Kidney capillary endothelial cell (primary cell): ENCODE measurements at places on chromosomes 5 and 9.

DNA sequence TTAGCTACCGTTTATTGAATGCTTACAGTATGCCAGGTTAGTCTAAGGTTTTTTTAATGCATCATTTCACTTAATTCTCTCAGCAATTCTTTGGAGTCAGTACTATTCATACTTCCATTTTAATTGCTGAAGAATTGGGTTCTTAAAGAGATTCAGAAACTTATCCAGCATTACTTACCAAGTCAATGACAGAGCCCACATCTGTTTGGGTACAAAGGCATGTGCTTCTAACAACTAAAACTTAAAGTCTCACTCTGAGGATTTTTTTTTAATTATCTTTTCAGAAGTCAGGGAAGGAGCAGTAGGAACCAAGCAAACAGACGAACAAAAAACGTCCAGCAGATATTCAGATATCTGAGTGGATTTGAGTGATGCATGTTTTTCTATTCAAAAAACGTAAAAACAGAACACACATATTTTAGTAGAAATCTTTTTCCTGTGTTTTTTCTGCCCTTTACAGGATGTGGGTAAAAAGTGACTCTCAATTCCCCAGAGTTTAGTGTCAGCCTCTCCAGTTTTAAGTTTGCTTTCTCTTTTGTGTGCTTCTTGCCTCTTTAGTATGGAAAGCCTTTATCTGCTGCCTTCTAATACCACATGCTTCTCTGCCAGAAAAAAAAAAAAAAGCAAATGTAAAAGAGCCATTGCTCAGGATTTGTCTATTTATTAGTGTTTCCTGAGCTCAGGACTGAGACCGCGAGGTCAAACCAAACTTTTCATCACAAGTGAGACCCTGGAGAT lies 118.0 kb downstream of the PRKACG start:
- no peak for DNase-seq

GRCh38 chr9:33988219-33988890 lies 60.3 kb downstream of the UBAP2 start:
- no peak for DNase-seq

DNA sequence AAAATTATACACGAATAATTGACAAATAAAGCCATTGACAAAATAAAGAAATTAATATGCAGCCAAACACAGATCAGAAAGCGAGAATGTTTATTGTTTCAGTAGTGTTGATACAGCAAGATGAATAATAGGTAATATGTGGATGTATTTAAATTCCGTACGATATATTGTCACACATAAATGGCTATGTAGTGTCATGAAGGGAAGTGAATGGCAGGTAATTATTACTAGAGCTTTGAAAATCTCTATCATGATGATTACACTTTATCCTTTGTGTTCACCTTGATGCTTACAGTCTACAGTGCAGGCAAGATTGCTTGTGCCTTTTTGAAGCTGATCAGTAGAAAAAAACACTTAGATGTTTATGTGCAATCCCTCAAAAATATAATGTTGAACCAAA lies 23.3 kb upstream of the CDH10 start:
- no peak for DNase-seq

DNA sequence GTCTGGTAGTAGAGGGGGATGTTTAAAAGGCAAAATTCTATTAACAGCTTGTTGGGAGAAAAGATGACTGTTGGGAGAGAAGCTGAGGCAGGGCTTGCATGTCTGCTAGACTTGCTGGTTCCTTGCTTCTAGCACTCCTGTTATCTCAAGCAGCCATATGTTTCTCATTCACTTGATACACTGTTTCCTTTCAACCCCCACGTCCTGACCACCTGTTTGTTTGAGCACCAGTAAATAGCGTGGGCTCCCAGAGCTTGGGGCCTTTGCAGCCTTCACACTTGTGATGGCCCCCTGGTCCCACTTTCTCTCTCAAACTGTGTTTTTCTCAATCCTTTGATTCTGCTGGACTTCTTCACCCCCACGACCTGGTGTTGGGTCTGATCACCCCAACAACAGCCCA lies 111.7 kb upstream of the TMEM161B start:
- DNase-seq: no peak

- no peak for DNase-seq
Measured at GRCh38 chr5:43564289-43564850, 7.5 kb upstream of the PAIP1 start.

DNA sequence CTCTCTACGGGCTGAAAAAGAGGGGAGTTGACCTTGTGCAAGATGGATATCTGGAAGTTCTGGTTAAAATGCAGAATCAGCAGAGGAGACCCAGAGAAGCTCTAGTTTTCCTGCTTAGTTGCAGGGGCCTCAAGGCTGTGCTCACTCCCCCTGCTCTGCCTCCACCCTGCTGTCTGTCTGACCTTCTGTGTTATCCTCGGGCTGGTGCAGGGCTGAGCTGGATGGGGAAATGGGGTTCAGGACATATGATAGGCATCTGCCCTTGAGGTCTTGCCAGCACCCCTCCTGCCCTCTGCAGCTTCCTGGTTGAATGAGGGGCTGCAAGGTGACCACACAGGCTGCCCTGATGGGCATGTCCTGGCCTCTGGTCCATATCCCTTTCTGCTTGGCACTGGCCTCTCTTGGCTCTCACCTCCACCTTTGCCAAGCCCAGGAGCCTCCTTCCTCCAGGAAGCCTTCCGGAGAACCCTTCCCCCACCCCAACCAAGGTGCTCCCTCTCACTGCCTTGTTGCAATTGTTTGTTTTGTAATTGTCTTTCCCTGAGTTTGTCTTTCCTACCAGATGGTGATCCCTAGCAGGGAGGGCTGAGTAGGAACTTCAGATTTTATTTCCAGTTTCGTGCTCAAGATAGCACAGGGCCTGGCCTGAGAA lies 1.3 kb downstream of the TMEM268 start:
- DNase-seq: no peak

DNA sequence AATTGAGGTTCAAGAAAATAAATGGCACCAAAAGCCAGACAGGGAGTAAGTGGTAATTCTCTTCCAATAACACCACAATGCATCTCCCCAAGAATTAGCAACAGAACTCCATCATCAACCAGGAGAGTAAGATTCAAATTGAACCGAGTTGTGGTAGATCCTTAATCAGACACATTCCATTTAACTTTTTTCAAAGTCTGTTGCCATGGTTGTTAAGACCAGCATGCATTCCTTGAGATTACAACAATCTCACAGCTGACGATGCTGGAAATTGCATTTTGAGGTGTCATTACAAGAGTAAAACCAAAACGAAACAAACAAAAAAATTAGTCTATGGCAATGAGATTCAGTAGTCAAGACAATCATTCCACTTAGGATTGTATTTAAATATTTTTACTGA lies 78.9 kb upstream of the ZNF462 start:
- DNase-seq: no peak

- DNase-seq: no peak
Measured at GRCh38 chr5:173395257-173395932, 67.2 kb upstream of the STC2 start.

GRCh38 chr9:36991516-36992134 lies 42.4 kb downstream of the PAX5 start:
- DNase-seq: no peak

GRCh38 chr5:179127136-179128040 lies 67.2 kb downstream of the ZNF354C start:
- no peak for DNase-seq

DNA sequence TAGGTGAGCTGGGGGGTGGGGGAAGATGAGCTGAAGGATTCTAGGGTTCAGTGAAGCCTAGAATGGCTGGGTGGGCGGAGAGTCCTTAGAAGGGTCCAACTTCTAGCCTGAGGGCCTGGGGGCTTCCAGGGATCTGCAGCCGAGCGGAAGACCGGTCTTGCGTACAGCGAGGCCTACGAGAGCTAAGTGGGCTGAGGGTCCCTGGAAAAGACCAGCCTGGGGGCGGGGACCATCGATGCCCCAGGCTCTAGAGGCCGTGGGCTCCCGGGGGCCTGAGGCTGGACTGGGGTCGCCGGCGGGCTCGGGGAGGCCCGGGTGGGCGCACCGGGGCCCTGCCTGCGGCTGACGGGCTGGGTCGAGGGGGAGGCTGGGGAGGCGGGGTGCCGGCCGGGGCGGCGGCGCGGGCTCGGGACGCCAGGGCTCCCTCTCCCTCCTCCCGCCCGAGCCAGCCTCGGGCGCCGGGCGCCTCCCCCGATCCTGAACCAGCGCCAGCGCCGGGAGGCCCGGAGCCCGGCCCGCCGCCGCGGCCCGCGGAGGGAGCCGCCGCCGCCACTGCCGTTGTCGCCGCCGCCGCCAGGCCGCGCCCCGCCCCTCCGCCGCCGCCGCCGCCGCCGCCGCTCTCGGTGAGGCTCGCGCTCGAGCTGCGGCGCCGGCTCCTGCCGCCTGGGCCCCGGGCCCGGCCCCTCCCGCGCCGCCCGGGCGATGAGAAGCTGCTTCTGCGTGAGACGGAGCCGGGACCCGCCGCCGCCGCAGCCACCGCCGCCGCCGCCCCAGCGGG lies at the start of gene MVB12B:
Gene MVB12B (plus strand): TSS at position 602 of the 778 bp plus-strand sequence. CDS start 101 bp downstream, at position 703.
- DNase-seq: peak; percentile 40

DNA sequence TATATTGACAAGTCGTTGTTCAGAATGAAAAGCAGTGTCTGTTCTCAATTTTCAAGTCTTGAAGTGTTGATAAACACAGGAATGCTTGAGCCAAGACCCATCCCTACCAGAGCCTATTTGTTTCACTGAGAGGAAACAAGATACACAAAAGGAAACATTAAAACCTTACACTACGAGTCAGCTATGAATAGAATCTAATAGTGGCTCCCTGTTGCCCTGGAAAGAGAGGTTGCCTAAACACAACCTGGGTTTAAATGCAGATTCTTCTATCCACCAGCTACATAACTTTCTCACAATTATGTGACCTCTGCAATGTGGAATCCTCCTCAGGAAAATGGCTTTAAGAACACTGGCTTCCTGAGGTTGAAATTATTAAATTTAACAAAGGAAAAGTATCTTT lies 29.1 kb upstream of the BNC2 start:
- no peak for DNase-seq

DNA sequence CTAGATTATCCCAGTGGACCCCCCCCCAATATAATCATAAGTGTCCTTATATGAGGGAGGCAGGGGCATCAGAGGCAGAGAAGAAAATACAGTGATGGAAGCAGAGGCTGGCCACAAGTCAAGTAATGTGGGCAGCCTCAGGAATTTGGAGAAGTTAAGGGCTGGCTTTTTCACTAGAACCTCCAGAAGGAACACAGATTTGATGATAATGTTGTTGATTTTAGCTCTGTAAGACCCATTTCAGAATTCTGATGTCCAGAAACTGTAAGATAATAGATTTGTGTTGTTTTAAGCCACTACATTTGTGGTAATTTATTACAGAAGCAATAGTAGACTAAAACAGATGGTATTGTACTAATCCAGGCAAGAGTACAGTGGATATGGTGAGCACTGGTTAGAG lies 36.3 kb upstream of the LRRTM2 start:
- no peak for DNase-seq

- peak; percentile 34 for DNase-seq
Measured at GRCh38 chr5:134846641-134846960, 833 bp downstream of the C5orf24 start.

DNA sequence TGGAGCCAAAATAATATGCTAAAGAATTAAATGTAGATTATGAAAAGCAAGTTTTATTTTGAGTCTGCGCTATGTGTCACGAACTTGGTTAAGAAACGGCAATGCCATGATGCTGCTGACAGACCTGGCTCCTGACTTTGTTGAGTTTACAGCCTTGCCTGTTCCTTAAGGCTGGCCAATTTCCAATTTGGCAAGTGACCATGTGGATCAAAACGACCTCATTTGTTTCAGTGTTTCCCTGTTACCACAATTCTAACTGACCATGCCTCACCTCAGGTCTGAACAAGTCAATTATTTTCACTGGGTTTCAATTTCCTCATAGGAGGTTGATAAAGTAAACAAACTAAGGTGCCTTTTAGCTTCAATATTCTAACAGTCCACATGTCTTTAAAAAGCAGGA lies 461.4 kb downstream of the ZNF608 start:
- no peak for DNase-seq

GRCh38 chr9:27719711-27720110 lies 146.4 kb upstream of the C9orf72 start:
- no peak for DNase-seq

GRCh38 chr5:131008329-131008728 lies 156.7 kb downstream of the HINT1 start:
- no peak for DNase-seq
